ENCODE measurements at places on chromosomes 1 and 21. TPM values are rescaled to one million over a fixed set of nuclear protein-coding genes. Genes with fewer than 3 reads are reported as not detected.

The LPAR3 gene
- 1.4 TPM for total RNA-seq

GRCh38 chr1:90726425-90726985, 9.4 kb upstream of the BARHL2 start:
- peaks cover 27% of the 10 kb centered on the region for H3K4me1 ChIP-seq
- H3K36me3 ChIP-seq, result peaks cover 50% of the 10 kb centered on the region
- H3K4me3 ChIP-seq, result peak overlapping the region; percentile 48
- peak overlapping the region; percentile 0 for H3K27ac ChIP-seq

The FAM72A gene
- total RNA-seq, result not detected

The PTPRC gene
- 906 TPM for total RNA-seq

DNA sequence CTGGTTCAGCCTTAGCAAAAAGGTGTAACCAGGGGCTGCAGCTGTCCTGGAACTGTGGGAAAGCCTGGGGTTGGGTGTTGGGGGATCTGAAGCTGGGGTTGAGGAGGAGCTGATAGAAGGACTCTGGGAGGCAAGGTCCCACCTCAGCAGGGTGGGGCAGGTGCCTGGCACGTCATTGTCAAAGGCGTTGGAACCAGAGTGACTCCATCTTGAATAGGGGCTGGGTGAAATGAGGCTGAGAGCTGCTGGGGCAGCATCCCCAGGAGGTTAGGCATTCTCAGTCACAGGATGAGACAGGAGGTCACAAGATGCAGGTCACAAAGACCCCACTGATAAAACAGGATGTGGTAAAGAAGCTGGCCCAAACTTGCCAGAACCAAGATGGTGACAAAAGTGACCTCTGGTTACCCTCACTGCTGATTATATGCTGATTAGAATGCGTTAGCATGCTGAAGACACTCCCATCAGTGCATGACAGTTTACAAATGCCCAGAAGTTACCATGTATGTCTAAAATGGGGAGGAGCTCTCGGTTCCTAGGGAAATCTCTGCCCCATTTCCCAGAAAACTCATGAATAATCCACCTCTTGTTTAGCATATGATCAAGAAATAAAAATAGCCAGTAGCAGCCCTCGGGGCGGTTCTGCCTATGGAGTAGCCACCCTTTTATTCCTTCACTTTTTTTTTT, 85.4 kb downstream of the IER5 start:
- H3K4me1 ChIP-seq, result no peaks in the 10 kb centered on the region
- peaks cover 10% of the 10 kb centered on the region for H3K36me3 ChIP-seq
- no peak overlapping the region for H3K27ac ChIP-seq
- H3K27me3 ChIP-seq, result peaks cover 6% of the 10 kb centered on the region
- H3K4me3 ChIP-seq, result no peak overlapping the region
- DNase-seq, result no peak

DNA sequence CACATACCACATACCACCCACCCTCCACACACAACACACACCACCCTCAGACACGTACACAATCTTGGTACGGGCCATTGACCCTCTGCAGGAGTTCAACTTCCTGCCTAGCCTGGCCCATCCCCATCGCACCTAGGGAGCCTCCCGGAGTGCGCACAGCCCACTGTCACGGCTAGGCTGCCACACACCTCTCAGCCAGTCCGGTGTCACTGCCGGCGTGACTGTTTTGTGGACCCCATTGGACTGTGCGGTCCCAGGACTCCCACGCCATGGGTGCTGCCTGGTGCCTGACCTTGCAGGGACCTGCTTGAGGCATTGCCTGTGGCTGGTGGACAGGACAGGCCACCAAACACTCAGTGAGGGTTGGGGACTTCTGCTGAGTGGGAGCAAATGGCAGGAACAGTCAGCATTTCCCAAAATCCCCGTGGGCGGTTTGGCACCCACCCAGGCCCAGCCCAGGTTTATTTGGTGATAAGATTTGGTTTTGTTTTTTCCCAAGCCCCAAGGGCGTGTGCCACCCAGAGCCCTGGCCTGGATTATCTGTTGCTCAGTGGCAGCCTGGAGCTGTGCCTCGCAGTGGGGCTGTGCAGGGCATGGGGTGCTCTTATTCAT, 27.7 kb downstream of the RAB7B start:
- H3K36me3 ChIP-seq, result no peaks in the 10 kb centered on the region
- H3K4me3 ChIP-seq, result no peak overlapping the region
- H3K27me3 ChIP-seq, result no peaks in the 10 kb centered on the region
- DNase-seq, result no peak
- H3K27ac ChIP-seq, result no peak overlapping the region

DNA sequence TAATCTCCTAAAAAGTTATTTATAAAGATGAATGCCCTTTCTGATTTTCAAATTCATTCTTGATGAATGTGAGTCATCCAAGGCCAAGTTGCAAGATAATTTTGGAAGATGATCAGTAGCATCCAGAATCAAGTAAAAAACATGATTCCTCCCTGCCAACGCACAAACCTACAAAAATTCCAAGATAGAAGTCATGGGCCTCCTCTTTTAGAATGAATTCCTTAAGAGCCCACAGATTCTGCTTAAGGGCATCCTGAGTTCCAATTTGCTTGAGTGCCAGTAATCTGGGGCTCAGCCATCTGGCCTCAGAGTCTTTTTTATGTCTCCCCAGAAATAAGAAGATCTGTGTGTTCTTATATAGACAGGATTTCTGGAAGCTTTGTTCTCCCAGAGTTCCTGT, 23.2 kb upstream of the SPATA6 start:
- peaks cover 2% of the 10 kb centered on the region for H3K4me1 ChIP-seq
- no peak overlapping the region for H3K4me3 ChIP-seq
- DNase-seq, result no peak
- no peaks in the 10 kb centered on the region for H3K36me3 ChIP-seq

The IGSF9 gene
- total RNA-seq, result 0.21 TPM

The SLC26A9 gene
- total RNA-seq, result not detected

DNA sequence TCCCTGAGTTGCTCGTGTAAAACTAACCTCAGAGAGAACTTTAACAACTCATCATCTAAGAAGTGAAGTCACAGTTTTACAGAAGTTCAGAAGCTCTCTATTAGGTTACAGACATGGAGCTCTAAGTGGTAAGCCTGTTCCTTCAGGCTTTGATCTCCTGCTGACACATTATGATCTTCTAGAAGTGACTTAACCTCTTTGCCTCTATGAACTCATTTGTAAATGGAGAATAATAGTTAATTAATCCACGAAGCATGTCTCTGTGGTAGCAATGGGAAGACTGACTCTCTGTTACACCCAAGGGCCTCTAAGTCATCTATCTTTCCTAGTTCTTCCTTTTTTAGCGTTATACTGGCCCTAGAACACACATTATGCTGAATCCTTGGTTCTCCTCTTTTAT, 157.9 kb upstream of the NRIP1 start:
- peaks cover 6% of the 10 kb centered on the region for H3K4me1 ChIP-seq
- no peak overlapping the region for H3K4me3 ChIP-seq
- no peak for DNase-seq
- H3K27me3 ChIP-seq, result peaks cover 5% of the 10 kb centered on the region
- no peak overlapping the region for H3K27ac ChIP-seq

- no peaks in the 10 kb centered on the region for H3K27me3 ChIP-seq
- H3K27ac ChIP-seq, result no peak overlapping the region
- no peaks in the 10 kb centered on the region for H3K36me3 ChIP-seq
- no peak overlapping the region for H3K4me3 ChIP-seq
- H3K4me1 ChIP-seq, result no peaks in the 10 kb centered on the region
Measured at GRCh38 chr1:104804147-104804546, 1054.4 kb downstream of the AMY1C start.

All from naive thymus-derived CD8-positive, alpha-beta T cell (primary cell).